ENCODE measurements at places on chromosomes 1 and 21.

- DNase-seq = no peak
Observed at GRCh38 chr1:226644541-226645176, 94.4 kb downstream of the ITPKB start.

DNA sequence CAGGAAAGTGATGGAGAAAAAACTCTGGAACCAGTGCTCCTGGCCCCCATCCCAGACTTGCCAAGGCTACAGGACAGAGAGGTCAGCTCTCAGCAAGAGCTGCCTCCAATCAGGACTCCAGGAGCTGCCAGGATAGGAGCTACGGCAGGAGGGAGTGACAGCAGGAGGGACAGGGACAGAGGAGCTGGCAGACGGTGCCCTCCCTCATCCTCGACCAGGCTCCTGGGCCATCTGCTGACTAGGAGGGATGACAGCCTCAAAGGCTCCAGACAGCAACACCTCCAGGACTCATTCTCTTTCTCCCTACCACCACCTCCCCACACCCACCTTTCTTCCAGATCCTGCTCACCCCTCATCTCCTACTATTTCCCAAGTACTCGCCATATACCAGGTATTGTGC is 22.7 kb downstream of the DLGAP3 start:
- DNase-seq = no peak

DNA sequence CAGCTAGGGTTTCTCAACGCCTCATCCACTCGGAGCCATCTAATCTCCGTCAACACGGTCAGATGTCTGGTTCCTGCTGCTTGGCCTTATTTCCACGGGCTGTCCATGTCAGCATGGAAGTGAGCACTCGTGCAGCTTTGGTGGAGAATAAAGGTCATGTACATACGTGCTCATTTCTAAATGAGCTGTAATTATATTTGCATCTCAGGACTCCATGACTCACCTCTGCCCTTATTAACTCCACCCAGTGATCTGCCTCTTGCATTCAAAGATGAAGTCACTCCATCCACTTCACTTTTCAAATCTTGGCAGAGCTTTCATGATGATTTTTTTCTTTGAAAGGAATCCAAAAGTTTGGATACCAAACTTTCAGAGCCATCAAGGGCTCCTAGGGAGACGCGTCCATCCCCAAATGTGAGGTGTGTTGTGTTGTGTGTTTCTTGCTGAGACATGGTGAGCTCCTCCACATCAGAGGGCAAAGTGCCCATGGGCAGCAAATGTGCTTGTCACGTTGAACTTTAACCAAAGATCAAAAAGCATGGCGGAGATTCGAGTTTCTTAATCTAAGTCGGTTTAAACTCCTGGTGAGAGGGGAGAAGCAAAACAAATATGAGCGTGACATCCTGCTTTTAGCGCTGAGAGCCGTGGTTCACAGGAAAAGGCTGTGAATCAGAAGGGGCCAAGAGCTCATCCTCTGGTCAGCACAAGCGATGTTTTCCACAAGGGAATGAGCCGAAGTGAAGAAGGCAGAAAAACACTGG is 68.6 kb upstream of the ERRFI1 start:
- no peak for DNase-seq

- no peak for DNase-seq
Observed at GRCh38 chr1:6984536-6984935, 199.3 kb downstream of the CAMTA1 start.

DNA sequence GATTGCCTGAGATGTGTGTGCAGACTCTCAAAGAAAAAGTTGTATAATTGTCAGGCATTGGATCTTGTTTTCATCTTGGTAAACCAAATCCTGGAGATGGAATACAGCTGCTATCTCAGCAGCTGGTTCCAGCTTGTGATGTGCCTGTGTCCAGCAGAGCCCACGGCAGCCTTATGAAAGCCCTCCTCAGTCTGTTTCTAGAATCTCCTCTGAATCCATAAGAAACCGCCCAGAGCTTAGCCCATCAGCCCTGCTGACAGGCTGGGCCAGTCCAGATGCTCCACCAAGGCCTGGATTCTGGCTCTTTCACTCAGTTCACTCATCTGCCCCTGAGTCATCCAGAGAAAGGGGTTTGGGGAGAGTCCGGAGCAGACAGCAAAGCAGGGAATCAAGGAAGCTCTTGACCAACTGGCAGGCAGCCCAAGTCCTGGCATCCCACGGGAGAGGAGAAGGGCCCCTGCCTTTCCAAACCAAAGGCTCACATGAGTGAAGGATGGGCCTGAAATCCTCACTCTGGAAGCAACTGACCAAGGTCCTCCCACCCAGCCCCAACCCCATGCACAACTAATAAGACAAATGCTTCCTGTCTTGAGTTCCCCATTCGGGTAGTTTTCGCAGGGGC is 45.7 kb downstream of the NAV1 start:
- DNase-seq = no peak

DNA sequence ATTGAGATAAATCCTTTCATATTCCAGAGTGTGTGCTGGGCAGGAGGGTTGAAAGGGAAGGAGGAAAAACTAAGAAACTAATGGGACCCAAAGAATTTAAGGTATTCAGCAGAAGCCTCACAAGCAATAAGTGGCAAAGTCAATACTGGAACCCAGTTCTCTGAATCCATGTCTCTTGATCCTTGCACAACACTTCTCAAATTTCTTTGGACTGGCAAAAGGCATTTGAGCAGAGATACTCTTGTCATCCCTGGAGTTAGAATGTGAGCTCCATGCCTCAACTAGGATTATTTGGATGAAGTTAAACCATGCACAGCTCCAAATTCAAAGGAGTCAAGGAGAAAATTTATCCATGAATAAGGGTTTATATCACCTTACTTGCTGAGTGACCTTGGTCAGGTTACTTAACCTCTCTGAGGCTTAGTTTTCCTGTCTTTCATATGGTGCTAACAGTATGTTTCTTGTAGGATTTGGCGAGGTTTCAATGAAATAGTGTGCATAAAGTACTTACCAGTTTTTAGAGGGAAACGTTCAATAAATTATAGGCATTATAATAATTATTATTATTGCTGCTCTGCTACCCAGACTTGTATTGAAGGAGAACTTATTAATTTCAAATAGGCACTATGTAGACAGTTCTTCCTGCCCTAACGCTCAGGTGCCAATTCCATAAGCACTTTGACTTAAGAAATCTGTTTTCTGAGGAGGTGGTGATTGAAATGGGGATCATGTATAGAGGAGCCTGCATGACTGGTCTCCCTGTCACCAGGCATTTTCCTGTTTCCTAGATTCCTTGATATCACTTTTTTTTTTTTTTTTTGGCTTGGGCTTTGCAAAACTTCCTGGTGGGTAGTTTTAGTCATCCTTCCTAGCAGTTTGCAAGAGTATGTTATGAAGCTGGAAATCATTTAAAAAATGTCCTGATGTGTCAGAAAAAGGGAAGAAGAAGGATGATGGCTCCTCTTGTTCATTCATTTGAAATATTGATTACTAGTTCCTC is 125.0 kb upstream of the JUN start:
- no peak for DNase-seq

GRCh38 chr1:7606096-7606495 is 165.0 kb upstream of the VAMP3 start:
- no peak for DNase-seq

DNA sequence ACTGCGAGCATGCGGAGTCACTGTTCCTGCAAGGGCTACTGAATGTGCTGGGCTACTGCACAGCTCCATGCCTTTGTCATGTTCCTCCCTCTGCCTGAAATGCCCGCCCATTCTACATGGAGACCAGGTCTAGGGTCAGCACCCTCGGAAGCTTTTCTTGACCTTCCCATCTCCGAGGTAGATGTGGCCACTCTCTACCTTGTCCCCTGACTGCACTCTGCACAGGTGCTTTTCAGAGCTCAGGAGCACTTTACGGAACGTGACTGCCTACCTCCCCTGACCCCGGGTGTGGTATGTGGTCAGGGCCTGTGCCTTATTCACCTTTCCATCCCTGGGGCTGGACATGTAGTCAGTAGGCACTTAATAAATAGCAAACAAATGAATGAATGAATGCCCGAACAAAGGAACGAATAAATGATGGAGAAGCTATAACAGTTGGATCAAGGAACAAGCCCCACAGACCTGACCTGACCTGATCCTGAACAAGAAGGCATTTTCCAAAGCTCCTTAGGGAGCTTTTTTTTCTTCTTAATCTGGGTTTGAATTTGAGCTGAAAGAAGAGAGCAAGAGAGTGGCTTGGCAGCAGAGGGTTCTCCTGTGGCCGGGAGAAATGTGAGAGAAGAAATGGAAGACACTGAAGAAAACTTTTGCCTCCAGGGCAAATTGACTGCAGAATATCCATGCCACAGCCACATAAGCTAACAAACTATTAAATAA is 7.9 kb downstream of the RD3 start:
- DNase-seq = no peak

GRCh38 chr1:174408146-174408545 is 39.6 kb upstream of the GPR52 start:
- DNase-seq = no peak

- DNase-seq = peak; percentile 77
Observed at GRCh38 chr1:162023547-162024501, at the start of gene OLFML2B. TSS of gene OLFML2B (minus strand) at chr1:162023869. CDS start at chr1:162023430, 439 bp downstream.

GRCh38 chr1:147599362-147600118 is 58.2 kb downstream of the BCL9 start:
- DNase-seq = peak; percentile 97

- DNase-seq = no peak
Observed at GRCh38 chr21:31612894-31613785, 46.4 kb upstream of the SOD1 start.

DNA sequence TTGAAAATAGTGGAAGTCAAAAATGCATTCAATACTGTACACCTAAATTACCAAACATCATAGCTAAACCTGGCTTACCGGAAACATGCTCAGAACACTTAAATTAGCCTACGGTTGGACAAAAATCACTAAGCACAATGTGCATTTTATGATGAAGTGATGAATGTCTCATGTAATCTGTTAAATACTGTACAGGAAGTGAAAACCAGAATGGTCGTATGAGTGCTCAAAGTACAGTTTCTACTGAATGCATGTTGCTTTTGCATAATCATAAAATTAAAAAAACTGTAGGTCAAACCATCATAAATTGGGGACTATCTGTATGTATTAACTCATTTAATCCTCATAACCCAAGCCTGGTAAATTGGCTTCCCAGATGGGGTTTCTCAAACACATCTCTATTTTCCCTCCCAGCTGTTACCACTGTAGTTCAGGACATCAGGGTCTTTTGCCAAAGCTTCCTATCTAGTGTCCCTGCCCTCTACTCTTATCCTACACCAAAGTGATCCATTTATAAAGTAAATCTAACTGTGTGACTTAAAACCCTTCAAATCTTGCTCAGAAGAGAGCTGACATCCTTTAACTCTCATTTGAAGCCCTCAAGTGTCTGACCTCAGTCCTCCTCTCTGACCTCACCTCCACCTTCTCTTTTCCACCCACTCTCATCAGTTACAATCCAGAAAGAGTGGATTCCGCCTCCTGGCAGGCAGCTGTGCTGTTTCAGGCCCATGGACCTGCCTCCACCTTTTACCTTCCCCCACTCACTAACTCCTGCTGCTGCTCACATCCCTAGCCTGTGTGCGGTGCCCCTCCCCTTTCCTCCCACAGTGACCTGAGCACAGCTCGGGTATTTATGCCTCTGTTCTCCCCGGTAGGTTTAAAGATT is 356.4 kb upstream of the ST6GALNAC5 start:
- no peak for DNase-seq

GRCh38 chr1:218717575-218717974 is 372.4 kb downstream of the TGFB2 start:
- no peak for DNase-seq

GRCh38 chr1:59901770-59902388 is 24.7 kb downstream of the CYP2J2 start:
- DNase-seq = no peak

- no peak for DNase-seq
Observed at GRCh38 chr1:51313268-51313852, 17.0 kb downstream of the TTC39A start.

DNA sequence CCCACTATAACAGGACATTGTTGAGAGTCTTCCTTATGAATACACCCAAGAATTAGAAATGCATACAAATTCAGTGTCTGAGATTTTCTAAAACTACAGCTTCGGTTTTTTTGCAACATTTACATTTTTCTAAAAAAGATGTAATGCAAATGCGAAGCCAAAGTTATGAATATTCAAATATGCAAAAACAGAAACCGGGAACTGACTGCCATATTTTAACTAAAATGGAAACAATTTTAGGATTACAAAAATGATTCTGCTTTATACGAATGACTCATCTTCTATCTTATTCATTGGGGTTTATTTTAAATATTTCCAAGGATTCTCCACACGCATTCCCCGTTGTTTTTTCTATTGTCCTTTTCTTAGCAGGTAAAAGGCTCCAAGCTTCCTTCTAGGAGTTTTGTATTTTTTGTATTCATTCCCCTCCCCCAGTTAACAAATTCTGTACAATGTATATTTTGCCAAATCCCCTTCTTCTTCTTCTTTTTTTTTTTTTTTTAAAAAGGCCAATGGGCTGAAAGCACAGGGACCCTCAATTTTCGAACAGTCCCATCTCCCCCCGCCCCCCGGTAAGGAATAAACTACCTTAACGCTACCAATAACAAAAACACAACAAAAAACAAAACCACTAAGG is 1.0 kb downstream of the ARPC5 start:
- no peak for DNase-seq

DNA sequence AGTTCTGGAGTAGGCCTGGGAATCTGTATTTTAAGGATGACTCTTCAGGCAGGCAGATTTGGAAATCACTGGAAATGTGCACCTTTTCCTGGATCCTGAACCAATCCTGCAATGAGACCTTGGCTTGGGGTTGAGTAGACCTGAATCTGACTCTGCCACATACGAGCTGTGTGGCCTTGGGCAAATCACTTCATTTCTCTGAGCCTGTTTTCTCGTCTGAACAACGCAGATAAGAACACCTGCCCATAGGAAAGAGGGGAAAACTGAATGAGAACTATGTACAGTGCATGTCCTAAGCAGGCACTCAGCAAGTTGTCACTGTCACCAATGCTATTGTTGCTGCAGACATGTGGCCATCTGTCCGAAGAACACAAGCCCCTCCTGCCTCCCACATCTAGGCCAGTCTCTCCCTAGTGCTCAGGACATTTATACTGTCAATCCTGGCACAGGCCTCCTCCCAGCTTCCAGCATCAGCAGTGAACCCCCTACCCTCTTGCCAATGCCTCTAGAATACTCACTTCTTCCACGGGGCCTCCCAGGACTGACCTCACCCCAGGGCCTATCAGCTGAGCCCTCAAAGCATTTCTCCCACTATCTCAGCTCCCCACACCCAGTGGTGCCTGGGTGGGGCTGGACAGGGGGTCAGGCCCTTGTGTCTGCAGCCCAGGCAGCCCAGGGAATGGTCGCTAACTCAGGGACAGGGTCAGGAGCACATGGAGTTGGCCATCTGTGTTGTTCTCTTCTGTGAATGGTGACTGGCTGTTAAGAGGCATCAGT is 88.8 kb upstream of the ZBTB40 start:
- DNase-seq = no peak

GRCh38 chr1:111212634-111213335 is 12.3 kb upstream of the DENND2D start:
- no peak for DNase-seq

- DNase-seq = no peak
Observed at GRCh38 chr1:150514260-150514659, 1.3 kb upstream of the FALEC start.

DNA sequence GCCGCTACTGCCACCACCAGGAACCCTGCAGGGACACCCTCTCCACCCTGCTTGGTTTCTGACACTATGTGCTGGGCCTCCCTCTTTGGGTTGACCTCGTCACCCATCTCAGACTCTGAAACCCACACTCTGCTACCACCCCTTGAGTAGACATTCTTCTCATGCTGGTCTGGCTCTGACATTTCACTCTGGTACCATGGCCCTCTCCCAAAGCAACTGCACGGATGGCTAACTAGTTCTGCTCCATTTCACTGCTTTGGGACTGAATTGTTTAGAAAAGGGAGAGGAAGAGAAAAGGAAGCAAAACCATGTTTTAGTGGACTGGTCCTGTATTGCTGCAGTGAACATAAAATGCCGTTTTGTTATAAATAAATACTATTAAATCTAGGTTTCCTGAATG is 137.8 kb downstream of the KCNK2 start:
- no peak for DNase-seq

Data from mesothelial cell of epicardium (in vitro differentiated cells).